ENCODE measurements at places on chromosomes 12 and 14.

GRCh38 chr12:96171905-96172304, 22.3 kb upstream of the ELK3 start:
- DNase-seq: no peak

DNA sequence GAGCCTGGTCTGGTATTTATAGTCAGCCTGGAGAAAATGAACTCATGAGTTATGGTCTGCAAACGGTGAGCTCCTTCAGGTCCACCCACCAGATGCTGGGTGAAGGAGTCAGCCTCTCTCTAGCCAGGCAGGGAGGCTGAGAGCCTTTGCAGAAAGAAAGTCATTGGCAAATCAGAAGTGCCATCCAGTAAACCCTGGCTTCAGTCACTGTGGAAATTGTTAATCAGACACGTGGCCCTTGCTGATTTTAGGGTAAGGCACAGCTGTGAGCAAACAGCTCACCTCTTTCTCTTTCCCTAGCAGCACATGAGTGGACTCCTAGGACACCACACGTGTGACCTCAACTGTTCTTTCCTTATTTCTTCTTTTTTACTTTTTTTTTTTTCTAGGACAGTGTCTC, 44.9 kb downstream of the CHST11 start:
- DNase-seq: no peak

GRCh38 chr14:33959692-33960151, 8.8 kb upstream of the EGLN3 start:
- DNase-seq: no peak

- no peak for DNase-seq
Measured at GRCh38 chr14:102645746-102646440, 53.4 kb downstream of the RCOR1 start.

All from stimulated activated CD8-positive, alpha-beta memory T cell treated with anti-CD3 and anti-CD28 coated beads, Interleukin-7, amount 100 ng/mL, for 1 hour (primary cell).